Hepatocyte (in vitro differentiated cells): ENCODE measurements at places on chromosomes 2 and 18.

- no peak for DNase-seq
Measured at GRCh38 chr2:171210864-171211431, 50.3 kb upstream of the TLK1 start.

GRCh38 chr18:51278045-51278649 is 80.7 kb upstream of the MEX3C start:
- peak; percentile 26 for DNase-seq

DNA sequence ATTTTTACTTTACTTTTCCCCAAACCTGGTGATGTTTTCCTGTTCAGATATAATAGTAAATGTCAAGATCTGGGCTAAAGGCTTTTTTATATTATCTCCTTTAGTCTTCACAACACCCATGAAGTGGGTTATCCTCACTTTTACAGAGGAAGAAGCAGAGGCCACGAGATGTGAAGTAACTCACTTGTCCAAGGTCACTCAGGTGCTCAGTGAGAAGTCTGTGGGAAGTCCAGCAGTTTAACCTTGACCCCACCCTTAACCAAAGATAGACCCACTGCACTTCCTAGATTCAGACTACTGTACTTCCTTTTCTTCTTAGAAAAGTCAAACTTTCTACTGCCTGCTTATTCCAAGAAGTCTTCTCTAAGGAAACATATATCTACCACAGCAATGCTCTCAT is 56.3 kb upstream of the STAT1 start:
- no peak for DNase-seq

DNA sequence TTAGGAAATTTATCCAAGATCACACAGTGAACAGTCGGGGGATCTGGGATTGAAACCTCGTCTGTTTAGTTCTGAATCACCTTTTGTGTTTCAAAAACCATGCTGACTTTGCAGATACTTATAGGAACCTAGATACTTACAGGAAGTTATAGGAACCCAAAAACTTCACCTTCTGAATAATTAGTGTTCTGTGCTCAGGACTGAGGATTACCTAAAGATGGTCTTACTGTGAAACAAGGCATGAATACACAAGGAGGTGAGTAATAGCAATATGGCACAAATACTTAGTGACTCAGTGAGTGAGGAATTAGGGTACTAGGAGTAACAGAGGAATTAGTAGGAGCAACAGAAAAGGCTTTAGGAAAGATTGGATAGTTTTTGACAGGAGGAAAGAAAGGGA is 145.5 kb downstream of the LRATD1 start:
- DNase-seq = no peak

GRCh38 chr18:58633874-58634273 is 5.0 kb upstream of the ALPK2 start:
- no peak for DNase-seq
